ENCODE measurements at places on chromosomes 3 and 15.

DNA sequence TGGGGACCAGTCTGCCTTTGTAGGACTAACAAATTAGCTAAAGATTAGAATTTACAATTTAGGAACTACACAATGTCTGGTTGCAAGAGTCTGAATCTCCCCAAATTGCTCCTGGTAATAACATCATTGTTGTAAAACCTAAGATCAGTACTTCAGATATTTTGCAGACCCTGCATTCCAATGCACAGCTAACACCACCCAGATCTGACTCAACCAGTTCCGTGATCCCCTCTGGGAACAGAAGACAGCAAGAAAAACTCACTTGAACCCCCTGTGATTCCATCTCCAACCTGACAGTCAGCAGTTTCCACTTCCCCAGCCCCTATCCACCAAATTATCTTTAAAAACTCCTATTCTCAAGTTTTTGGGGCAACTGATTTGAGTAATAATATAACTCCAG lies 201.9 kb upstream of the ARPP21 start:
- no peak for DNase-seq

GRCh38 chr3:10198761-10199649 lies 34.3 kb downstream of the IRAK2 start:
- no peak for DNase-seq

- DNase-seq = no peak
Observed at GRCh38 chr15:64844576-64845145, 2.9 kb downstream of the PLEKHO2 start.

DNA sequence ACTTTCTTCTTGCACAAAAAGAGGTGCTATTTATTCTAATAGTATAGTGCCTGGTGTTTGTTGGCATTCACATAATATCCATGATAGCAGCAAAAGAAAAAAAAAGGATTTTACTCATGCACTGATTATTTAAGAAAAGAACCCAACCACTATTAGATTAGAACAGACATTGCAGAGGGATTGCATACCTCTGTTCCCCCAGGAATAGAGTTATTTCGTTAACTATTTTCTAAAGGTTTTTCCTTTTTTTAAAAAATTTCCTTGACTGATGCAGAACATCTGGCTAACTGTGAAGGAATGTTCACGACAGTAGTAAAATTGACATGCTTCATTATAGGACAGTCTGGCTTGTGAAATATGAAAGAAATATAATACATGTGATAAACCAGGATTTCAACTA lies 136.6 kb upstream of the PTX3 start:
- DNase-seq = no peak

DNA sequence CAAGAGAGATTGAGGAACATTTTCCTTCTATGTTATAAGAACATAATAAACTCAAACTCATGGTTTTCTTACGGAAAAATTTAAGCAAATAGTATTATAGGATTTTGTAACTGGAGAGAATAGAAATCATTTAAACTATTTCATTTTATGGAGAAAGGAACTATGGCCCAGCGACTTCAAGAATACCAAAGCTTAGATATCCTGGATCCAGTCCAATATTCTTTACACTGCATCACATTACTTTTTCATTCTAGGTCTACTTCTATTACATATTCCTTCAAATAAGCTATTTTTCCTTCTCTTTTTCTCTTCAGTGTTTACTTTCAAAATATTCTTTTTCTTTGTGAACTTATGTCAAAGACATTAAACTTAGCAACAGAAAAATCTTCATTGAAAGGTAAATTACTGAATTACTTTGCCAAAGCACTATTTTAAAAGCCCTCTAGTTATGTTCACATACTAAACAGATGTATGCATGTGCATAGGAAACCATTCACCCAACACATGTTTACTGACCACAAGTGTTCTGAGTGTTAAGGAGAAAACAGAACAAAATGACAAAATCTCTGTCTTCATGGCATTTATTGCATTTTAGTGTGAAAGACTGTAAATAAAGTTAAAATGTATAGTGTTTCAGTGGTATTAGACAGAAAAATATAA lies 20.4 kb downstream of the KPNA4 start:
- no peak for DNase-seq

DNA sequence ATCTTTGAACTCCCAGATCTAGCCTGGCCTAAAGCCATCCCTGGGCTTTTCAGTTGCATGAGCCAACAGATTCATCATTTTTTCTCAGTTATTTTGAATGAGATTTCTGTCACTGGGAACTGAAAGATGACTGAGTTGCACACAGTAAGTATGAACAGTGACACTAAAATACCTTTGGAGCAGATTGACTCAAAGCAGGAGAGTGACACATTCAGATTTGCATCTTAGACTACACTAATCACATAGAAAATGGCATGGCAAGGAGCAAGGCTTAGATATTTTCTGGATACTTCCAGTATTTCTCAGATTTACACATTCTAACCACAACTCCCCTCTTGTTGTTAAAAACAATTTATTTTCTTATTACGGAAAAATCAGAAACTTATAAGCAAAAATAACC lies 32.8 kb downstream of the SEC62 start:
- DNase-seq = no peak

DNA sequence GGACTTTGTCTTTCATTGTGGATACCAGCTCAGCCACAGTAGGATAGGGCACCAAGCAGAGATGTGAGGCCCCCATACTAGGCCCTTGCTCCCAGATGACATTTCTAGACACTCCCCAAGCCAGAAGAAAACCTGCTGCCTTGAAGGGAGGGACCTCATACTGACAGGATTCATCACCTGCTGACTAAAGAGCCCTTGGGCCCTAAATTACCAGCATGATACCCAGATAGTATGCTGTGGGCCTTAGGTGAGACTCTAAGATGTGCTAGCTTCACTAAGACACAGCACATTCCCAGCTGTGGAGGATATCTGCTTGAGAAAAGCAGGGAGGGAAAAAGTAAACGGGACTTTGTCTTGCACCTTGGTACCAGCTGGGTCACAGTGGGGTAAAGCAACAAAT lies 324.0 kb downstream of the TBL1XR1 start:
- DNase-seq = no peak

DNA sequence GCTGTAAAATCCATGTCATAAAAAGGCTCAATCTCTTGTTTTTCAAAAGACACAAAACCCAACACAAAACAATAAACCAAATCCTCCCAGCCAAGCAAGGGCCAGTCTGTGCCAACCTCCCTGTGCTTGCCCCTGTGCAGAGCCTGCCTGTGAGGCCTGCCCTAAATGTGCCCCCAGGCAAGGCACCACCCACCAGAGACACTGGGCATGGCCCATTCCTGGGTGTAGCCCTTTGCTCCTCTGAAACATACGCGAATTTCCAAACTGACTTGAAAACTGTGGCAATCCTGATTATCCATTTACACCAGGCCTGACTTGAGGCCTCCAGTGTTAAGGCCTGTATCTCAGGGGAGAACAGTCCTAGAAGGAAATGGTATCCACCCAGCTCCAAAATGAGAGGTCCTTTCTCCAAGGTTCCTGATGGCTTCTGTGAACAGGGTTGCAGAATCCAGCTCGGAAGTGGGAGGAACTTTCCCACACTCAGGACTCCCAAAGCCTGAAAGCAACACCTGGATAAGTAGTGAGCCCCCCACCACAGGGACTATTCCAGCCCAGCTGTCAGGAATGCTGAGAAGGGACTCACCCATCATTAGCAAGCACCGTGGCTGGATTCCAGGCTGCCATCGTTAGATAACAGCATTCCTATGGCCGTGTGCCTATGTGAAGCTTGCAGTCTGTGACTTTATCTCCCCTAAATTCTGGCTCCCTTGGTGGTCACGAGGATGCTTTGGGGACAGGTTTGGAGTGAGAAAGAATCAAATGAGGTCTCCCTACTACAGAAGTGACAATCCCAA lies 61.8 kb downstream of the CACNA2D2 start:
- DNase-seq = no peak

DNA sequence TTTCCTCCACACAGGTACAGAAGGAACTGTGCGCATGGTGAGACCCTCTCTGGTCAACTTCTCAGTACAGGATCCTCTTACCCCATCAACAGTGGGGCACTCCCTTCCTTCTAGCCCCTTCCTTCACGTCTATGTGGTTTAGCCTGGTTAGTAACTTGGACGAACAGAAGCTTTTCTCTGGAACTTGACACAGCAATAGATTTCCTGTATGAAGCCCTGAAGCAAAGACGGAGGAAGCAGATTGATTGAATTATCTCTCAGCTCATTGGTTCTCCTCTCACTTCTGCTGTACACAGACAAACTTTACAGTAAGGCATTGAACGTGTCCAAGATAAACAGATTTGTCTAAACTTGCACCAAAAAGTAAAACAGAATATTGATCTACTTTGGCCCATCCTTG lies at the start of gene CD200R1:
CD200R1 (minus strand) TSS at position 210 of the 400 bp plus-strand sequence. CDS start 246 bp downstream, outside the sequence.
- DNase-seq = no peak

- DNase-seq = no peak
Observed at GRCh38 chr15:74306781-74307217, 60.6 kb downstream of the CYP11A1 start.

Measured in cerebellar nuclear complex (tissue), 1 donor.